ENCODE measurements at places on chromosomes 13 and 19.

DNA sequence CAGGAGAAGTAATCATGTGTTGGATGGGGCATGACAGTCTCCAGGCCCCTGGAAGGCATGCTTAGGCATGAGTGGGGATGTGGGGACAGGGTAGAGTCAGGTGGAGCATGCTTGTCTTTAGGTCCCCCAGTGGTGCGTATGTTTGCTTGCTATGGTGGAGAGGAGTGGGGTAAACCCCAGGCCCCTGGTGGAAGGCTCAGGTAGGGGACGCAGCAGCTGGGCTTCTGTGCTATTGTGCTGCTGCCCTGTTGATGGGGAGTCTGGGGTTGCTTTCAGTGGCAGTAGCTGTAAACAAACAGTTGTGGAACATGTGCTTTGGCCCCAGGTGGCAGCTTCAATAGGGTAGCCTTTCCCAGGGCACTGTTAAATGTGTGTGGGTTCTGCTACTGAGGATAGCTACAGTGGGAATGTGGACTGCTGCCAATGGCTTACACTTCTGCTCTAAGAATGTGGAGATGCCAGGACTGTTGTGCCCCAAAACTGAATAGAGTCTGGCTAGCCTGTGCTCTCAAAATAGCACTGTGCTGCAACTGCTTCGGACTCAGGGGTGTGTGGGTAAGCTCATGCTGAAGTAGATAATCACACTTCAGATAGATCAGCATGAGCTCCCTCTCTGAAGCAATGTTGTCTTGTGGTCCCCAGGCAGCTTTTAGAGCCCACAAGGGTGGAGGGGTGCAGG is 1257.3 kb downstream of the DIAPH3 start:
- DNase-seq = no peak

- DNase-seq = no peak
Observed at GRCh38 chr13:112730157-112730671, 40.4 kb downstream of the ATP11A start.

GRCh38 chr19:41535029-41535622 is 40.8 kb upstream of the CEACAM21 start:
- DNase-seq = no peak

GRCh38 chr19:54207676-54207982 is 7.0 kb downstream of the RPS9 start:
- DNase-seq = no peak

DNA sequence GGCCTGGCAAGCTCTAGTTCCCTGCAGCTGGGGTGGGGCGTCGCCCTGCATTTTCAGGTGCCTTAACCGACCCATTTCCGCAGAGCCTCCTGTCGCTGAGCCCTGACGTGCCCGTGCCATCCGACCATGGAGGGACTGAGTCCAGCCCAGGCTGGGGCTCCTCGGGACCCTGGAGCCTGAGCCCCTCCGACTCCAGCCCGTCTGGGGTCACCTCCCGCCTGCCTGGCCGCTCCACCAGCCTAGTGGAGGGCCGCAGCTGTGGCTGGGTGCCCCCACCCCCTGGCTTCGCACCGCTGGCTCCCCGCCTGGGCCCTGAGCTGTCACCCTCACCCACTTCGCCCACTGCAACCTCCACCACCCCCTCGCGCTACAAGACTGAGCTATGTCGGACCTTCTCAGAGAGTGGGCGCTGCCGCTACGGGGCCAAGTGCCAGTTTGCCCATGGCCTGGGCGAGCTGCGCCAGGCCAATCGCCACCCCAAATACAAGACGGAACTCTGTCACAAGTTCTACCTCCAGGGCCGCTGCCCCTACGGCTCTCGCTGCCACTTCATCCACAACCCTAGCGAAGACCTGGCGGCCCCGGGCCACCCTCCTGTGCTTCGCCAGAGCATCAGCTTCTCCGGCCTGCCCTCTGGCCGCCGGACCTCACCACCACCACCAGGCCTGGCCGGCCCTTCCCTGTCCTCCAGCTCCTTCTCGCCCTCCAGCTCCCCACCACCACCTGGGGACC is 1.2 kb downstream of the ZFP36 start:
- no peak for DNase-seq
